Kidney epithelial cell (primary cell): ENCODE measurements at places on chromosomes 1 and 21.
A peak's percentile ranks its signal among the peaks of the same experiment; 100 is the strongest.

- DNase-seq, result no peak
Measured at GRCh38 chr1:114130213-114130612, 23.5 kb downstream of the SYT6 start.

DNA sequence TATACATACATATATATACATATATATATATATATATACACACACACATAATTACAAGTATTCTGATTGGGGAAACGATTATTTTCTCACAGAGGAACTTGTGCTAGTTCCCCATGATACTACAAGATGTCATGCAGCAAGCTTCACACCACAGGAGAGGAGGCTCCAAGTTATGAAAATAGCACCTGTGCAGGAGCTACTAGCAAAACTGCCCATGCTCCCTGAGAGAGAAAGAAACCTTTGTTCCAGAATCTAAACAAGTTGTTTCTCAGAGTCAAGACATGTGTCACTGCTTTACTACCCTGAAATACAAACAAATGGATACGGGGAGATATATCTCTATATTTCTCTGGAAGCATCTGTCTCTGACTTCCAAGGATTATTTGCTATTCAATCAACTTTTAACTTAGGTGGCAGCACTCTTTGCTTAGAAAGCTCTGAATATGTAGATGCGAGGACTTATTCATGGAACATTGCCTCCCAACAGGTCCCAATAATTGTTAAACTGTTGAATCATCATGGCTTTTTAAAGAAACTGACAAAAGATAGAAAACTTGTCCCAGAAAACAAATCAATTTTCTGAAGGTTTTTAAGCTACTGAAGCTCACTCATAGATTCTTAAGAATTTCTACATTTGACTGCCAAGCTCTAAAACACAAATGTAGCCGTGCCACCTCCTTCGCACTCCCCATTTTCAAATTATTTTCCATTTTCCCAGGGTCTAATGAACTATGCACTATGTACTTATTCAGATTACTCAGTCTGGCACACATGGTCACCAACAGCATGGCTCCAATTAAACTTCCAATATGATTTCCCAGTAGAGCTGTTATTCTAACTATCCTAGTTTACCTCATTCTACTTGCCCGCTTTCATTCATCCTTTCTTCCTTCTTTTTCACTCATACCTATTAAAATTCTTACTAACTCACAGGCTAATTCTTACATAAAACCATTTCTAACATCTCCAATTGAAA is 929.1 kb downstream of the LTN1 start:
- no peak for DNase-seq

GRCh38 chr21:36665806-36666205 is 33.1 kb upstream of the SIM2 start:
- DNase-seq, result no peak

DNA sequence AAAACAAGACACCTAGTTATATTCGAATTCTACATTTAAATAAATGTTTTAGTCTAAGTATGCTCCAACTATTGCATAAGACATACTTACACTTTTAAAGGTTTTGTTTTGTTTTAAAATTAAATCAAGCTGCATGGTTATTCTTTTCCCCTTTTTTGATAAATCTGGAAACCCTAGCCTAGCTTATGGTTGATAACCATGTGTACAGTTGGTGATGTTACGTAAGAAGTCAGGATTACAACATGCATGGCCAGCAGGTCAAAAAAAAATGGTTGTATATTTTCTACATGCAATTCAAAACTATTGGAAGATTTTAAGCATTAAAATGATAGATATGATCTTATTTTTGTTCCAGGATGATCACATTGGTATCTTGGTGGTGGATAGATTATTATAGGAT is 1600.6 kb downstream of the PLA2G4A start:
- no peak for DNase-seq

- no peak for DNase-seq
Measured at GRCh38 chr1:163697137-163697536, 375.4 kb downstream of the NUF2 start.

GRCh38 chr1:30377230-30378002 is 346.0 kb downstream of the MATN1 start:
- DNase-seq, result no peak

GRCh38 chr1:78665809-78666208 is 16.2 kb downstream of the IFI44 start:
- DNase-seq, result no peak

- no peak for DNase-seq
Measured at GRCh38 chr1:193417403-193417802, 231.0 kb upstream of the B3GALT2 start.

DNA sequence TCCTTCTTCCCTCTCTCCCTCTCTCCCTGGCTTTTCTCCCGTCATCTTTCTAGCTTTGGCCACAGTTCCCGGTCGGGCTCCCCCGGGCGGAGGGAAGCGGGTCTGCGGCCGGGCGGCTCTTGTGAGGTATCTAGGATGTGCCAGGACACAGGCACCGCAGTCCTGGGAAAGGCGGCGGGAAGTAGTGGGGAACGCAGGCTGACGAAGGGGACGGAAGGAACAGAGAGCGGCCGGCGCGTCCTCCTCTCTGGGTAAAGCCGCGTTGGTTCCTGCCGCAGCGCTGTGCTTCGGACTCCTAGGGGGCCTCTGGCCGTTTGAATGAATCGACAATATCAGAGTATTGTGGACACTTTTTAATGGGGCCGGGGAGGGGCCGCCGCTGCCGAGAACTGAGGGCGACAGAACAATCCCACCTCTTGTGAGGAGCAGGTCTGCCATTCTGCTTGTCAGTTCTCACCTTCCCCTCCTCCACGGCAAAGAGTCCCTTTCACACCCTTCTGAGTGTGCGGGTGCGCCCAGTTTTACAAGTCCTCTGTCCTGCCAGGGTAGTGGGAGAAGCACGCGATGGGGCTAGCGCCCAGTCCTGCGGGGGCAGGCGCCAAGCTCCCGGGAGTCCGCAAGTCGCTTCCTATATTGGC is 1.2 kb upstream of the LHX9 start:
- DNase-seq, result no peak

GRCh38 chr1:230858918-230859729 is 9.2 kb downstream of the C1orf198 start:
- no peak for DNase-seq

DNA sequence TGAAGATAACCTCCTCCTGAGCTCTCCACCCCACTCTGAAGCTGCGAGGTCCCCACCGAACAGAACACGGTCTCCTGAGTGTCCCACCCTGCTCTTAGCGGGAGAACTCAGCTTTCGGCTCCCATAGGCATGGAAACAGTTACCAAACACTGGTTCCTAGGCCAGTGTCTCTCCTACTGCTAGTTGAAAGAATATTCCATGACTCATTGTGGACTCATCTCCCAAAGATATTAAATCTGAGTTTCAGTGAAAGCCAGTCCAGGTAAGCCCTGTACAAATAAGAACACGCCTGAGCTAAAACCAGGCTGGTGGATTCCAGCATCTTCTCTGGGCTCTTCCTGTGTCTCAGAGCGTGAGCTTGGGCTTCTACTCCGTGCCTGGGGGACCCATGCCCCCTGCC is 107.5 kb upstream of the CLDN14 start:
- no peak for DNase-seq

- DNase-seq, result no peak
Measured at GRCh38 chr21:32070676-32071330, 198.0 kb downstream of the HUNK start.

DNA sequence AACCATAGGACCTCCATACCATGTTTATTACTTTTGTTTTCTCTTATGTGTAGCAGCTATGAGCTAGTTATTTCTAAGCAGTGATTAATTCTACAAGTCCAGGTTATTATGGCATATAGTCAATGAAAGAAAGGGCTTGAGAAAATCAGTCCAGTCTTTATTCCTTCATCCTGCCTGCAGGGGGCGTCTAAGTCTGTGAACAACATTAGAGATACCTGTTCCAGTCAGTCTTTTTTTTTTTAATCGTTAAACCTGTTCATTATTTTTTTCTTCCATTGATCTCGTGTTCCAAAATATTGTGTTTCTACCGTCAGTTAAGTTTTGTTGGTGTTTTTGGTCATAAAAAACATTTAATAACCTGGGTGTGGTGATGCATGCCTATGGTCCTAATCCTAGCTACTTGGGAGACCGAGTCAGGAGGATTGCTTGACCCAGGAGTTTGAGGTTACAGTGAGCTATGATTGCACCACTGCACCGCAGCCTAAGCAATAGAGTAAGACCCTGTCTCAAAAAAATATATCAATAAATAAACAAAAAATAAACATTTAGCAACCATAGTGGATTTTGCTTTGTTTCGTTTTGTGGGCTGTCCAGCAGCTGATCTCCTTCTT is 29.4 kb upstream of the CD2 start:
- DNase-seq, result peak; percentile 9

- DNase-seq, result no peak
Measured at GRCh38 chr21:42609811-42610210, 43.6 kb upstream of the PDE9A start.

GRCh38 chr1:63119575-63120155 is 202.7 kb upstream of the FOXD3 start:
- no peak for DNase-seq

GRCh38 chr1:24871306-24871901 is 58.7 kb downstream of the RUNX3 start:
- DNase-seq, result no peak

DNA sequence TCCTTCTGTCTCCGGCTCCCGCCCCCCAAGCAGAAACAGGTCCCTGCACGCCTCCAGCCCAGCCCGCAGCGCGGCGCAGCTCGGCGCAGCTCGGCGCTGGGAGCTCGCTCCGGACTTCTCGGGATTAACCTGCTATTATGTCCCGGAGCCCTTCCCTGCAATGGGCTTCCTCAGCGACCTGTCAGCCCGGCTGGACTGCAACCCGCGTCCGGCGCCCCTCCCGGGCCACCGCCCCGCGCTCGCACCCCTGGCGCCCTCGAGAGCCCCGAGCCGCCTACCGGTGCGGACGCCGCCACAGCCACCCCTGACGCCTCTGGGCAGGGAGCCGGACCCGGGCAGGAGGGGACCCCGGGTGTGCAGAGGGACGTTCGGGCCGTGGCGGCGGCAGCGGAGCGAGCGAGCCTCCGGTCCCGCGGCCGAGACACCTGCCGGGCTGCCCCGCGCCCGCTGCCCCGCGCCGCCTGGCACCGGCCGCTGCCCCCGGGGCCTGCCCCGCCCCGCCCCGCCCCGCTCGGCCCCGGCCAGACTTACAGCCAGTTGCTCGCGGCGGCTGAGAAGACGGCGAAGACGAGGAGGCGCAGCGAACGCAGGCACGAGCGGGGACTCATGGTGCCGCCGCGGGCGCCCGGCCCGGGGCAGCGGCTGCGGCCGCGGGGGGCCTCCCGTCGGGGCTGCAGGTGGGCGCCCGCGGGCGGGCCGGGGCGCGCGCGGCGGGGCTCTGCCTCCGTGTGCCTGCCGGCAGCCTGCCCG is 407 bp downstream of the WNT4 start:
- DNase-seq, result no peak
